Natural killer cell treated with Interleukin-12 subunit alpha and Interleukin-12 subunit beta and Interleukin-15 and Interleukin-18, amount 100 ng/mL, for 72 hours (primary cell): ENCODE measurements at places on chromosomes 7 and 10. TPM values are rescaled to one million over a fixed set of nuclear protein-coding genes. Genes with fewer than 3 reads are reported as not detected.

DNA sequence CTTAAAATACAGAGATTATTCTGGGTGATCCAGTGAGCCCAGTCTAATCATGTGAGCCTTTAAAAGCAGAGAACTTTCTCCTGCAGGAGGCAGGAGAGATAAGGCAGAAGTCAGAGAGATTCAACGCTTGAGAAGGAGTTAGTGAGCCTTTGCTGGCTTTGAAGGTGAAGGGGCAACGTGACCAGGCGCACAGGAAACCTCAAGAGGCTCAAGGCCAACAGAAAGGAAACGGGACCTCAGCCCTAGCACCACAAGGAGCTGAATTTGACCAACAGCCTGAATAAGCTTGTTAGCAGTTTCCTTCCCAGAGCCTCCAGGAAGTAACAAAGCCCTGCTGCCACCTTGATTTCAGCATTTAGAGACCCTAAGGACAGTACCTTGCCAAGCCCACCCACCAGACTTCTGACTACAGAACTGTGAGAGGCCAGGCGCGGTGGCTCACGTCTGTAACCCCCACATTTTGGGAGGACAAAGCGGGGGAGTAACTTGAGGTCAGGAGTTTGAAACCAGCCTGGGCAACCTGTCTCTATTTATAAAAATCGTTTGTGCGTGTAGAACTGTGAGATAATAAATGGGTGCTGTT, 87.3 kb upstream of the KAT6B start:
- peak; percentile 71 for DNase-seq

- DNase-seq = no peak
These were observed 65.3 kb downstream of the TET1 start for GRCh38 chr10:68625316-68625921.

Gene TFEC
- 1.0 TPM for total RNA-seq

DNA sequence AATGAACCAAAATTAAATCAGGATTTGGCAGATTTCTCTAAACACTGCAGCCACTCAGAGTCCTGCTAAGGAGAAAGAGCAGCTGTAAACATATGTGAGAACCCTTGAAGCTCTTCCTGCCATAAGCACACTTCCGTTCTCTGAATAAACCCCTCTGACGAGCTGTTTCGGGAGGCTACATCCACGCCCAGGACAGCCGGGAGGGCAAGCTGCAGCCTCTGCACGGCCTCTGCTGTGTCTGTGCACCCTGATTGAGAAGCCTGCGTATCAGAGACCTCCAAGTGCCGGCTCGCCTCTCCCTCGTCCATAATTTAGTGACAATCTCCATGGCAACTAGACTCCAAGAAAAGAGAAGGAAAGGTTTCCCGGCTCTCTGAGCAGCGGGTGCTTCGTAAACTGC, 114.4 kb downstream of the PTPRN2 start:
- DNase-seq = no peak

Gene PNLIPRP3
- not detected for total RNA-seq

- DNase-seq = no peak
These were observed 64.3 kb downstream of the INSIG1 start for GRCh38 chr7:155361947-155362346.

GRCh38 chr10:85008488-85009184, 680.2 kb downstream of the CCSER2 start:
- DNase-seq = no peak

Gene FAM241B
- 3.0 TPM for total RNA-seq
